ENCODE measurements at places on chromosomes 3 and 15.

GRCh38 chr3:73319179-73319769 lies 257.8 kb downstream of the EBLN2 start:
- H3K36me3 ChIP-seq = no peaks in the 10 kb centered on the region
- no peak overlapping the region for H3K4me3 ChIP-seq
- peaks cover 5% of the 10 kb centered on the region for H3K27me3 ChIP-seq
- DNase-seq = no peak
- H3K27ac ChIP-seq = no peak overlapping the region
- H3K4me1 ChIP-seq = no peaks in the 10 kb centered on the region

- H3K4me1 ChIP-seq = peaks cover 3% of the 10 kb centered on the region
- no peak overlapping the region for H3K4me3 ChIP-seq
- no peak overlapping the region for H3K27ac ChIP-seq
- H3K27me3 ChIP-seq = peaks cover 4% of the 10 kb centered on the region
- no peak for DNase-seq
- no peaks in the 10 kb centered on the region for H3K36me3 ChIP-seq
These were observed 15.1 kb upstream of the CCDC80 start for GRCh38 chr3:112656043-112656442.

DNA sequence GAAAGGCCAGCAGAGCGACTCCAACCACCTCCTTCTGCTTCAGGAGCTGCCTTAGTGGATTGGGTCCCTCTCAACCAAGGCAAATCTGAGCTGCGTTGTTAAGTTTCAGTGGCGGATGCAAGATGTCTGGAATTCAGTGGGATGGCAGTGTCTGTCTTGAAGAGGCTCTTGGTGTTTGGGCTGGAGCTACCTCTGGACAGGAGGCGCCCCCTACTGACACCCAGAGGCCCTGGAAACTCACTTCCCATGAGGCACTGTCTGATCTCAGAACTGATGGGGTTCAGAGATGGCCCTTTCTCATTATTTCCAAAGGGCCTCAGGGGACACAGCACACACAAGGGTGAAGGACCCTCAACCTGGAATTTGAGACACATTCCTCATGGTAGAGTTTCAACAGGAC lies 6.0 kb upstream of the SLC28A1 start:
- no peak overlapping the region for H3K4me3 ChIP-seq
- H3K27me3 ChIP-seq = peaks cover 4% of the 10 kb centered on the region
- H3K27ac ChIP-seq = no peak overlapping the region
- no peaks in the 10 kb centered on the region for H3K4me1 ChIP-seq
- DNase-seq = peak; percentile 32

DNA sequence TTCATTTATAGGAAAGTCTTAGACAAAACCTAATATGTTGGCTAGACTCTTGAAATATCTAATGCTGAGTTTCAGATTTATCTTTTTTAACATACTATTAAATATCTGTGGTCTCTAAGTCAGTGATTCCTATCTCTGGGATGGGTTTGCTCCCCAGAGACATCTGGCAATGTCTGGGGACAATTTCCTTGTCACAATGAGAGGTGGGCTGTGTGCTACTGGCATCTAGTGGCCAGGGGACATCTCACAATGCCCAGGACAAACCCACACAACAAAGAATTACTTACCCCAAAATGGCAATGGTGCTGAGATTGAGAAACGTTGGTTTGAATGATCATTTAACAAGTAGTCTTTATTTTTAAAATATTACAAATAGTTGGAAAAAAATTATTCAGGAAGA lies 602.1 kb downstream of the MAGI1 start:
- H3K36me3 ChIP-seq = no peaks in the 10 kb centered on the region
- H3K4me3 ChIP-seq = no peak overlapping the region
- DNase-seq = no peak
- H3K27ac ChIP-seq = no peak overlapping the region
- H3K4me1 ChIP-seq = no peaks in the 10 kb centered on the region

- H3K27me3 ChIP-seq = no peaks in the 10 kb centered on the region
- H3K36me3 ChIP-seq = peaks cover 15% of the 10 kb centered on the region
- no peak overlapping the region for H3K4me3 ChIP-seq
- no peak overlapping the region for H3K27ac ChIP-seq
These were observed 12.7 kb upstream of the PTPN9 start for GRCh38 chr15:75591655-75592364.

DNA sequence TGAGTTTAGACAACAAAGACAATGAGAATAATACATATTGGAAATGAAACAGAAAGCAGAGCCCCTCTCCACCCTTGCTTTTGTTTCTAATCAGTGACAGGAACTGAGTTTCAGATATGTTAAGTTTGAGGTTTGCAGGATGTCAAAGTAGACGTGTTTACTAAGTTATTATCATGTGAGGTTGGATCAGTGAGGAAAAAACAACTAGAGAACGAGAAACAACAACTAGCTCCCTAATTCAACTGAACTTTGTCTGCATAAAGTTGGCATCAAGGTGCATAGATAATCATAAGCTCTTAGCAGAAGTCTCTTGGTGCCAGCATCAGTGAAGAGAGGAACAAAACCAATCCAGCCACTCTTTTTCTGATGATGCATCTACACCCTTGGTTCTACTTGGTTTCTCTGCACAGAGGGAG lies 491.1 kb upstream of the NR2F2 start:
- peak overlapping the region; percentile 79 for H3K4me3 ChIP-seq
- H3K27me3 ChIP-seq = no peaks in the 10 kb centered on the region
- DNase-seq = peak; percentile 70
- H3K27ac ChIP-seq = peak overlapping the region; percentile 90

DNA sequence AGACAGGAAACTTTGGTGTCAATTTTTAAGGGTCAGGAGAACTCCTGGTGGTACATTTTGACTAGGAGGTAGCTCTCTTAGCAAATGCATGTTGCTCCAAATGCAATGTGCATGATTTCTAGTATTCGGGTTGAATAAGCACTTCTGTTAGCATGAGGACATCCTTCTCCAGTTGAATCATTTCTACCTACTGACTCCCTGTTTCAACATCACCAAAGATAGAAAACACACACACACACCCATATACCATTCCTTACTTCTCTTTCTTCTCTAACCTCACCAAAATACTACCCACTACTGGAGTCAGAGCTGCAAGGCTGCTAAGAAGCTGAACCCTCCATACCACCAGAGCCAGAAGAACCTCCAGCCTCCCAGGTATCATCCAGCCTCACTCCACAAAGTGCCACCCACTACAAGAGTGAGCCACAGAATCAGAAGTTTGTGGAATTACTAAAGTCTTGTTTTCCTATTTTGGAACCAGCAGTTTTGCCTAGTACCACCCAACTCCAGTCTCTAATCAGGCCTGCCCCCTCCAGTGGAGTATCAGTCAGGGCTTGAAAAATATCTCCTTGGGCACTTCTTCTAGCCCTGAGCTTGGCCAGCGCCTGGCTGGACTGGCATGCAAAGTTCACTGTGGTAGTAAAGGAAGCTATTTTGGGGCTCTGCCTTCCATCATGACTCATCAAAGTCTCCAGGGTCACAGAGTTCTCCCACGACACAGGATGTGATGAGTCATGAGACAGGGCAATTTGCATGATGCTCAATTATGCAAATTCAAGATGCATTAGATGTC lies 110.3 kb downstream of the CYP19A1 start:
- DNase-seq = no peak
- H3K27me3 ChIP-seq = no peaks in the 10 kb centered on the region
- H3K4me3 ChIP-seq = no peak overlapping the region
- no peaks in the 10 kb centered on the region for H3K36me3 ChIP-seq

DNA sequence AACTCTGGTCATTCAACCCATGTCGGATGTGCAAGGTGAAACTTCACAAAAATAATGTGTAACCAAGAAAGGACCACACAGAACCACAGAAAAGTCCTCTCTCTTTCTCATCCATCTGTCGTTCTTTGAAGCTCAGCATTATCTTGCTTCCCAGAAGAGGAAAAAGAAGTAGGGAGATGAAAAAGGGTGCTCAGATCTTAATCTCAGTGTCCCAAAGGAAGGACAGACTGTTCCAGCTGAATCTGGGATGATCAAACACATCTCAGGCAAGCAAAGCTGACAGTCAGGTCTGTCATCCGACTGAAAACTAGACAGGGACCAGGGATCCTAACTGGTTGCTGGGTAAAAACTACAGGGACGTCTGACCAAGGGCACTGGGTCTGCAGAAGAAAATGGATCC lies 16.2 kb downstream of the ARHGEF3 start:
- peak overlapping the region; percentile 86 for H3K4me3 ChIP-seq
- peaks cover 99% of the 10 kb centered on the region for H3K4me1 ChIP-seq
- H3K36me3 ChIP-seq = peaks cover 30% of the 10 kb centered on the region
- H3K27ac ChIP-seq = peak overlapping the region; percentile 89
- peaks cover 3% of the 10 kb centered on the region for H3K27me3 ChIP-seq

DNA sequence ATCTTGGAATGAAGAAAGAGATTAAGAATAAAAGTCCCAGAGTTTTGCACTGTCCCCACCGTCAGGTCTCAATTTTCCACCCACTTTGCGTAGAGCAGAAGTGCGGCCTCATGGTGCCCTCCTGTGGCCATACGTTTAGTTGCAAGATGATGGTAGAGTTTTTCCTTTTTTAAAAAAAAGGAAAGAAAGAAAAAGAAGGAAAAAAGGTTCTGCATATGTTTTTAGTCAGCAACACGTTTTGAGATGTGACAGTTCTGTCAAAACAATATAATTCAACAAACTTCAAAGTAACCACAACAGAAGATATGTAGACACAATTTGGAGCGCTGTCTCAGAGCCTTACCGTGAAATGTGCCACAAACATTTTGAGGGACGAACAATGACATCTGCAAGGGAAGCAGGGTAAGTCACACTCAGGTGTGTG lies 24.6 kb downstream of the EBLN2 start:
- DNase-seq = peak; percentile 36
- no peaks in the 10 kb centered on the region for H3K36me3 ChIP-seq
- H3K27me3 ChIP-seq = no peaks in the 10 kb centered on the region
- H3K4me3 ChIP-seq = peak overlapping the region; percentile 42
- H3K27ac ChIP-seq = no peak overlapping the region
- peaks cover 5% of the 10 kb centered on the region for H3K4me1 ChIP-seq

GRCh38 chr3:112127522-112128494 lies 5.2 kb downstream of the GCSAM start:
- no peak overlapping the region for H3K27ac ChIP-seq
- peak overlapping the region; percentile 53 for H3K4me3 ChIP-seq
- H3K4me1 ChIP-seq = peaks cover 18% of the 10 kb centered on the region
- no peaks in the 10 kb centered on the region for H3K36me3 ChIP-seq
- DNase-seq = no peak

- H3K27me3 ChIP-seq = peaks cover 9% of the 10 kb centered on the region
- no peak for DNase-seq
- no peaks in the 10 kb centered on the region for H3K36me3 ChIP-seq
- H3K4me3 ChIP-seq = no peak overlapping the region
- no peak overlapping the region for H3K27ac ChIP-seq
These were observed 23.6 kb upstream of the LRRC34 start for GRCh38 chr3:169836078-169836941.

GRCh38 chr3:134364936-134365765 lies 9.1 kb downstream of the AMOTL2 start:
- H3K4me3 ChIP-seq = peak overlapping the region; percentile 74
- H3K27me3 ChIP-seq = peaks cover 8% of the 10 kb centered on the region
- no peak for DNase-seq
- H3K36me3 ChIP-seq = no peaks in the 10 kb centered on the region
- H3K27ac ChIP-seq = no peak overlapping the region
- peaks cover 25% of the 10 kb centered on the region for H3K4me1 ChIP-seq

GRCh38 chr3:150302246-150302645 lies 105.9 kb upstream of the TSC22D2 start:
- H3K27ac ChIP-seq = no peak overlapping the region
- H3K4me3 ChIP-seq = no peak overlapping the region
- H3K36me3 ChIP-seq = no peaks in the 10 kb centered on the region
- no peak for DNase-seq
- H3K27me3 ChIP-seq = peaks cover 6% of the 10 kb centered on the region

DNA sequence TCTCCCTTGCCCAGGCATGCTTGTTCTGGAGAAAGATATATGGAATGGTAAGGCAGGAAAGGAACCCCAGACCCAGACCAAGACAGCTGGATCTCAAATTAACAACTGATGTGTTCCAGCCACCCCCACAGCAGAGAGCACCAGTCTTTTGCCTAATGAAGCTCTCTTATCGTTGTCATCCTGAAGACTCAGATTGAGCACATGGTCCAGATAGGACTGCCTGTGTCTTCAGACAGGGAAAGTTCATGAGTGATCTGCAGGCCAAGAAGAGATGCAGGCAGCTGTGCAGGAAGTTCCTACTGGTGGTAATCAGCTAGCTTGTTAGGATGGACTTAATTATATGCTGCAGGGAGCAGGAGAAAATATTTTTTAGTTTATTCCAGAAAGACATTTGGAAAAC lies 53.3 kb downstream of the PPP2R3A start:
- no peaks in the 10 kb centered on the region for H3K4me1 ChIP-seq
- H3K36me3 ChIP-seq = no peaks in the 10 kb centered on the region
- H3K4me3 ChIP-seq = no peak overlapping the region
- DNase-seq = no peak

- no peak for DNase-seq
- H3K27ac ChIP-seq = no peak overlapping the region
- no peak overlapping the region for H3K4me3 ChIP-seq
- H3K27me3 ChIP-seq = no peaks in the 10 kb centered on the region
These were observed 138.1 kb downstream of the MAP2K5 start for GRCh38 chr15:67680641-67681040.

DNA sequence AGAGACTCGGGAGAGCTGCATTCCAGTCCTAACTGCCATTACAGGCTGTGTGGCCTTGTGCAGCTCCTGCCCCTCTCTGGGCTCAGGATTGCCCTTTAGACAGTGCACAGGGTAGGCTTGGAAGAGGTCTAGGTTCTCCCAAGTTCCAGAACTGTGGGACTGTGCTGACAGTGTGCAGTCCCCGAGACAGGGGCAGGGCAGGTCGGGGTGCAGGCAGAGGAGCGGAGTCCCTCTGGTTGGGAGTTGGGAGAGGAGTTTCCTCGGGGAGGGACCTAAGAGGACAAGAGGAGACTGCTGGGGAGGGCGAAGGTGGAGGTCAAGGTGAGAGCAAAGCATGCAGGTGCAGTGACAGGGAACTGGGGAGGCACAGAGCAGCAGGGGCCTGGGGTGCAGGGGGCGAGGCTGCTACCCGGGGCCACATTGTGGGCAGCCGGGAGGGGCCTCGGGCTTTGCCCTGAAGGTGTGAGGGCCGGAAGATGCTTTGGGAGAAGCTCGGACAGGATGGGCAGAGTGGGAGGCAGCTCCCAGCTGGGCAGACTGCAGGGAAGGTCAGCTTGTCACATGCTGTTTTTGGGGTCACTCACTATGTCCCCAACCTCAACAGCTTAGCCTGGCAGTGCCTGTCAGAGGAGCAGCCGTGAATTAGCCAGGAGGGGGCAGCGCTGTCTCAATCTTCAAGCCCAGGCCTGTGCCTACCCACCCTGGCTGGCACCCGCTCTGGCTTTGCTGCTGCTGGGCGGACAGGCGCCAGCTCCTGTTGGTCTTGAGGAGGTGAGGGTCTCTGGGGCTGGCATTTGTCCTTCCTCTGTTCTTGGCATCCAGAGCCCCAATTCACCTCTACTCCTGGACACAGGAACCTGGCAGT lies 15.4 kb upstream of the CSPG4 start:
- peak; percentile 60 for DNase-seq
- H3K36me3 ChIP-seq = no peaks in the 10 kb centered on the region
- H3K4me1 ChIP-seq = peaks cover 11% of the 10 kb centered on the region

DNA sequence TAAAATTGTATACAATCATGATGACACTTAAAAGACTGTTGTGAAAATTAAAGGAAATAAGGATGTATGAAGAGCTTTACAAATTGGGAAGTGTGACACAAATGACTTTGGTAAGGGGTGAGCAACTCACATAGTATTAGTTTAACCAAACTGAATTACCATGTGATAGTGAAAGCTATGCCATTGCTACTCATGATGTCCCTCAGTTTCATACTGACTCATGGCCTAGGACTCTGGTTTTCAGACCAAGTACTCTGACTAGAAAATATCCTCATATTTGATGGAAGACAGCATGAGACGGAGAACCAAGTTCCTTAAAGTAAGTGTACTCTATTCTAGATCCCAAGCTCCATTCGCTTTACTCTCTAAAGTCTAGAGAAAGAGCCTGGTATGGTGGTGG lies 203.2 kb upstream of the ICE2 start:
- no peaks in the 10 kb centered on the region for H3K36me3 ChIP-seq
- peaks cover 1% of the 10 kb centered on the region for H3K27me3 ChIP-seq
- no peak overlapping the region for H3K27ac ChIP-seq
- H3K4me3 ChIP-seq = no peak overlapping the region
